SW 1271 (cell line): ENCODE measurements at places on chromosomes 1 and 21.

DNA sequence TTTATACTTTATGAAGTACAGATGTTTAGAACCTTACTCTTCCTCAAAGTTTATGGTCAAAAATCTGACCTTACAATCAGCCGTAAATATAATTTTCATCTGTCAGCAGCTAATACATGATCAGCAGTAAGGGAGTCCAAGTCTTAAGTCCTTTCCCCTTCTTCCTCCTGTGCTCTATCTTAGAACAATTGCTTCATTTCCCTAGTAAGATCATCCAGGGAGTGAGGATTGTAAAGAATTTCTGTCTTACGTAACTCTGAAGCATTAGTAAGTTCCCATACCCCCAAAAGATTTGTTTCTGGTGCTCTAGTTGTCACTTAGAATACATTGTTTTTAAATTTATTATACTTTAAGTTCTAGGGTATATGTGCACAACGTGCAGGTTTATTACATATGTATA is 2.1 kb downstream of the SETDB1 start:
- no peak for DNase-seq

DNA sequence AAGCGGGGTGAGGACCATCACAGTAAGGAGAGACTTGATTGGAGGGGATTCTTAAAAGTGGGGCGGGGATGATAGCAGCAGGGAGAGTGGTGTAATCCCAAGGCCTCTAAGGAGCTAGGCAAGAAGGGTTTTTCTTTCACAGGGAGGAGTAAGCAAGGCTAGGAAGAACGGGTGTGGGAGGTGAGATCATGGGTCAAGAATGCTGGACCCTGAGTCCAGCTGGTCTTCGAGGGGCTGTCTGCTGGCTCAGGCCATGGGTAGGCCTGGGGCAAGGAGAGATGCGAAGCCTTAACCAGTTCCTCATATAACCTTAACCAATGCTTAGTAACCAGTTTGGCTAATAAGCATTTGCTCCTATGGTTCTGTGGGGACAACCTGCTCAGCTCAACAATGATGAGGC is 599.1 kb downstream of the NPHP4 start:
- DNase-seq = no peak

DNA sequence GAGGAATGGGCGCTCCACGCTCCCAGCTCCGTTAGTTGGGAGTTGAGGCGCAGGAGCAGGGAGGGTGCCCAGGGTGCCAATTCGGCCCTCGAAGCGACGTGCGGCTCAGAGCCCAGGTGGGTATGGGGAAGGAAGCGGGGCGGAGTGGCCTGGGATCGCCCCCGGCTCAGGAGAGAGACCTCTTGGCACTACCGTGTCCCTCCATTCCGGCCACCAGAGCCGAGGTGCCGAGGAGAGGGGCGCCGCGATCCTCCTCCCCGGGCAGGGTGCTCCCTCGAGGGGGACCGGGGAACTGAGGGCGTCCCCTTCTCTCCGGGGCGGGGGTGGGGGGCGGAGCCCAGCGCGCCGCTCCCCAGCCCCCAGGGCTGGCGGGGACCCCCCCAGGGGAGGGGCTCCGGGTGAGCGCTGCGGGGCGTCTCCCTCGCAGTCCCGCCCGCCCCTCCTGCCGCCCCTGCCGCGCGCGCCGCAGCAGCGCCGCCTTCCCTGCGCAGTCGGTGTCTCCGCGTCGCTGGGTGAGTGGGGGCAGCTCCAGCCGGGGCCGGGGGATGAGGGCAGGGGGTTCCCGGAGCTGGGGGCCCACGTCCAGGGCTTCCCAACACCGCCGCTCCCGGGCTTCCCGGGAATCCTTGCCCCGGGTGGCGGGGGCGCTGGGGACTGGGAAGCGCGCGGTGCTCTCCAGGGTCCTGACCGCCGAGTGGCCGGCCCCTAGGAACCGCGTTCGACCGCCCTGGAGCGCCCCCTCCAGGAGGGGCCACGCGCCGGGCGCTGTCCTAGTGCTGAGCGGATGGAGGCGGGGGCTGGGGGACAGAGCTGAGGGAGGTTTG is at the start of gene HPCA:
Gene HPCA, plus strand, starts transcription at position 488 of the 824 bp plus-strand sequence. CDS start 2,408 bp downstream, outside the sequence.
- DNase-seq = no peak

DNA sequence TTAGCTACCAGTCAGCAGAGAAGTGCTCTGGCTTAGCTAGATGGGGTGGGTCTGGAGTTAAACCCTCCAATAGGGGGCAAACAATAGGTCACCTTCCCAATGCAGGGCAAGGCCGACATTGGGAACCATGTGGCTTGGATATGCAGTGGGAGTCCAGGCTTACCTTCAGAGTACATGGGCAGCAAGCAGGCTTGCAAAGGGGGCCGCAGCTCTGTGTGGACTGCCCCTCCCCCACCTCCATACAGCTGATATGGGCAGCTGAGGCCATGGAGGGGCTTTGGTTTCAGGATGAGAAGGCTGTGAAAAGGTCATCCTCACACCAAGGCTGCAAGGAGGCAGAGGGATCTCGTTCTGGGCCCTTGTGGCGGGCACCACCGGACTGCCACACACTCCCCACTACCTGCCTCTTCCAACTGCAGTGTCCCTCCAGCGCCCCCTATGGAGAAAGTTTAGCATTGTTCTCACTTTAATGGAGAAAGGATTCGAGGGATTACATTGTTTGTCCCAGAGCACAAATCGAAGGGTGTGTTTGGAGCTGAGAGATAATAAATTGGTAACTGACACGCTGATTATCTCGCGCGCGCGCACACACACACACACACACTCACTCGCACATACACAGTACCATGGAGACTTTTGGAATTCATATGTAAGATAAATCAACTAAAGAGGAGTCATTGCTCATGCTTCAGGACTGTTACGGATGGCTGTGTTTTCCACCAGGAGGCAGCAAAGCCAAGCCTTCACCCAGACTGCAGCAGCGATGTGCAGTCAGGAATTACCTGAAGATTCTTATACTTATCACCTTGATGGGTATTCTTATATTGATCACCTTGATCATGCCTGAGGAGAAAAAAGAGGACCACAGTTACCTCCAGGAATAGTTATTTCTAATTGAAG is 7.0 kb upstream of the SMCP start:
- peak; percentile 18 for DNase-seq

DNA sequence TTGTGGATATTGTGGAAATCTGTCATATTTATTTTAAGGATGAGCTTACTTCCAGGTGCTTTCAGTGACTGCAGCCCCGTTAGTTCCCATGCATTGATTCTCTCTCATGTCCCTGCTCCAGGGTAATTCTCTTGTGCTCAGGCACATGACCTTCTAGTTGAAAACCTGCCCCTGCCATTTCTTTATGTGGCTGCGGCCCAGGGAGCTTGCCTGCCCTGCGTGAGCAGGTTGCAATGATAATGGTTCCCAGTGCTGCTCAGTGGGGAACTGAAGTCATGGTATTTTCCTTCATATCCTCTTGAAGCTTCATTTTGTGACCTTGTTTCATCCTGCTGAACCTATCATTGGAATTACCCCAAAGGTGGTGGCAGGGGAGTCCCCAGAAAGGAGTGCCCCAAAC is 229.8 kb downstream of the DISC1 start:
- no peak for DNase-seq

DNA sequence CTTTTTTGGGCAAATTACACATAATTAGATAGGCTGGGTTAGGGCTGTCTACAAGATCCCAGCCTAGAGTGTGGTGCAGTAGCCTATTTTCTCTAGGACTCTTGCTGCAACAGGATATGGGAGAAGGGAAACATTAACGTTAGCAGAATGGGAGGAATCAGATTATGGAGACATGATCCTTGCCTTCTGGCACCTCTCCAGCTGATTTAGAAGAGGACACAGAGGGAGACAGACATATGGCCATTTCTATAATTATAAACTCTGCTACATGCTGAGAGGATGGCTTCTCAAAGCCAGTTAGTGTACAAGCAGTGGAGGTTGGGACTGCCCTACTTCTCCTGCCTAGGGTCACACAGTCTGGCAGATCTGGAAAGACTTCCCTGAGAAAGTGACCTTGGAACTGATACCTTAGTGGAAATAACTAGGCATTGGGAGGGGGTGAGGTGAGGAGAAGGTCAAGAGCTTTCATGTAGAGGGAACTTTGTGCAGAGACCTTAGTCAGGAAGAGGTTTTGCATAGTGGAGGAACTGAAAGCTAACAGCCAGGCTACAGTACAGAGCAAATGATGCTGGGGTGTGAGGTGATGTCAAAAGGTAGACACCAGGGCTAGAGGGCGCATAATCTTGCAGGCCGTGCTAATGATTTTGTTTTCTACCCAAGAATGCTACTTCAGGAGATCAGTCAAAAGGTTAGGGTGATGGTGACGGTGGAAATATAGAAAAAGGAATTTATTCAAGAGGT is 1.2 kb upstream of the CD1D start:
- no peak for DNase-seq

DNA sequence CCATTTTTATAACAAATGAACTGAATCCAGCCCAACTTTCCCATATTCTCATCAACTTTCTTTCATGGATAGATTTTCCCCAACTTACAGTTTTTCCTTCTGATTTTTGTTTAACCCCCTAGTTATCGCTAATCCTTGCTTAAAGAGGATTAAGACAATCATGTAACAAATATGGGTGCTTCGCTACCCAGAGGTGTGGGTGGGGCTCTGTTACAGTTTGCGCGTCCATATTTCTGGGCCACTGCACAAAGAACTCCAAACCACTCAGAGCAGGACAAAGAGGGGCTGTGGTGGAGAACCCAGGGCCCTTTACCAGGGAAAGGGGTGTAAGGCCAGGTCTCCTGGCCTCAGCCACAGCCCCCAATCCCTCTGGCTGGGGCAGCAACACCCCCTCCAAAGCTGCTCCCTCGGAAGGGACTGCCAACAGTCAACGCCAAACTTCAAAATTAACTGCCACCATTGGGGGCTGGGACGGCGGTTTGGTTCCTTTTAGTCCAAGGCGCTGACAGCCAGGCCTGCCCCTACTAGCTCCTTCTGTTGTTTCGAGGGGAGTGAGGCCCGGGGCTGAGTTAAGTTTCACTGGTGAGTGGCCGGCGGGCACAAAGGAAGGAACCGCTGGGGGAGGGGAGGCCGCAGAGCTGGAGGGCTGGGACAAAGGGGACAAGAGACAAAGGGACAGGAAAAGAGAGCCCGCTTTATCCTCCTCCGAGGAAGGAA is 27.9 kb downstream of the SSBP3 start:
- DNase-seq = no peak
